Tibial nerve (tissue), 4 donors: ENCODE measurements at places on chromosomes 7 and 10.

- no peak for DNase-seq
Observed at GRCh38 chr10:78305311-78305710, 271.6 kb downstream of the RPS24 start.

GRCh38 chr7:156466272-156466671 lies 174.3 kb upstream of the RNF32 start:
- no peak for DNase-seq

DNA sequence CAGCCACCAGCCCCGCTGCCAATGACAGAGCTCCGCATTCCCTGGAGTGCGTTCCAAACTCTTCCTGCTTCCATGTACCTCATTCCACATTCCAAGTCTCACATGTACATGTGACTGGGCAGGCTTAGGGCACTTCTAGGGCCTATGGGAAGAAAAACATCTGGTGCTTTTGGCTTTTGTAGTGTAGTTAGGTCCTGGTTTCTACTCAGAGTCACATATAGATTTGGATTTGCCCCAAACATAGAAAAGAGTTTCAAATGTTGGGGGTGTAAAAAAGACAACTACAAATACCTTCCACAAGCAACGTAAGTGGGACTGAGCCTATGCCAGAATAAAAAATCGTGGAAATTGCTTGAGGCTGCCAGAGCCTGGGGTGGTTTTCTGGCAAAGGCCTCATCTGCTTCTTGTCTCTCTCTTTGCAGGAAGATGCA lies 84.1 kb downstream of the ZNF467 start:
- no peak for DNase-seq

DNA sequence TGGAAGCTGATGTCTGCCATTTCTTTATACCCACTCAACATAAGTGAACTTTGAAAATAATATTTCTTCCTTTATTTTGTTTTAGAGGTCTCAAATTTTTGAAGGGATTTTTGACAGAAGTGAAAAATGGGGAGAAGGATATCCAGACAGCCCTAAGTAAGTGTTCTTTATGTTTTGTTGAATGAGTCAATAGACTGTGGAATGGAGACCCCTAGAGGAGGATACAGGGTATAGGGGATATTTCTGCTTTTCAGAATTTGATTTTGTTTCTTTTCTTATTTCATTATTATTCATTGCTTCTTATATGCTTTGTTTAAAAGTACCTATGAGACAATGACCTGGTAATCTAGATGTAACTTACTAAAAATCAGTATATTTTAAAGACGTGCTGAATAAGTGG lies 34.4 kb downstream of the PLEKHA8 start:
- DNase-seq: no peak
